Stomach (tissue), 19 donors: ENCODE measurements at places on chromosomes 2 and 18. TPM values are rescaled to one million over a fixed set of nuclear protein-coding genes. Genes with fewer than 3 reads are reported as not detected.

GRCh38 chr2:7913974-7914373 is 767.9 kb upstream of the ID2 start:
- DNase-seq = no peak

DNA sequence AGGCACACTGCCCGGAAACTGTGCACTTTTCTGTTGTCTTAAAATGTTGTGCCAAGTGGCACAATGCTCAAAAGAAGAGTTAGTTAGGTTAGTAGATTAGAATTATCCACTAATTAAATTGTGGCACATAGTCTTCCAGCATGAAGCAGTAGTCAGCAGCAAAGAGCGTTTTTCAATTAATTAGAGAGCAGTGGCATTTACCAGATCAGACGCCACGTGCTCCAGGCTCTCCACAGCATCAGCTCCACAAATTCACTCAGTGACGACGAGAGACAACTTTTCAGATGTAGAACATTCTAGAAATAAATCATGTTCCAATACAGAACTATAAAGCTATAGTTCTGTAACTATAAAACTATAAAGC is 16.4 kb upstream of the RTTN start:
- no peak for DNase-seq

DNA sequence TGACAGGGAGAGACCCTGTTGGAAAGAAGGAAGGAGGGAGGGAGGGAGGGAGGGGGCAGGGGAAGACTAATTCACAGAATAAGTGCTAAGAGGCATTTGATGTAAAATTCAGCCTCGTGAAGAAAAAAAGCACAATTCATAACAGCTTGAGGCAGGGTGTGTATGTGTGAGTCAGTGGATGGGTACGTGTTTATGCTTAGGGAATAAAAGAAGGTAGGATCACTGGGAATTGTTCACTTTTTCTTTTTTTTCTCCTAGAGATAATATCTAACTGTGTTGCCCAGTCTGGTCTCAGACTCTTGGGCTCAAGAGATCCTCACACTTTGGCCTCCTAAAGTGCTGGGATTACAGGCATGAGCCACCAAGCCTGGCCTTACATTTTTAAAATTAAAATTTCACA is 39.2 kb downstream of the WDR33 start:
- no peak for DNase-seq

DNA sequence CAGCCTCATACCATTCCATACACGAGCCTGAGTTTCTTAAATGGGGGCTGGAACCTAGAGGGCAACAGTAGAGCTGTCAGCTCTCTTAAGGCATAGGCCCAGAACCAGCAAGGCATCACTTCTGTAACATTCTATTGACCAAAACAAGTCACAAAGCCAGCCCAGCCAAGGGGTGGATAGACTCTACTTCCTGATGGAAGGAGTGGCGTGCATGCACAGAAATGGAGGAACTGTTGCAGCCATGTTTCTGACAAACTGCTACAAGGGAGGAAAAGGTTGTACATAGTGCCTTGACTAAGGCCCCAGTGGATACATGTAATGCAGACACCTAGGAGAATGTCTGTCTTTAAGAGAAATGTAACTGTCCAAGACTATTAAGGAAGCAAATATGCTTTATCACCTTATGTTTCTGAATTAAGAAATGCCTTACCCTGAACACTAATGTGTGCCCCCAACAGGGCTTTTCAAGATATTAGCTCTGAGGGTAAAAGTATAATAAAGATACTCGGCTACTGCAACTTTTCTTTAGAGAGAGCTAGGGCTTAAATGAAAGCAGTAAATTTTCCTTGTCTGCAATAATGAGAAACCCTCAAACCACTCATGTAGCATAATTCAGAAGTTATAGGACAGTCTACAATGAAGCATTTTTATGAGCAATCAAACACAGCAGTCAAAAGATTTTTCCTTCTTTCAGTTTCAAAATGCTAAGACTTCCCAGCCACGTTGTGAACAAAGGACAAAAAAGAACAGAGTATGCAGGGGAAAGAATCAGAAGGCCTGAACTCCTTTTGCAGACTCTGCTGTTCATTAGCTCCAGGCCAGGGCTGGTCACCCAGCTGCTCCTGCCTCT is 35.1 kb upstream of the CDC42EP3 start:
- no peak for DNase-seq

GRCh38 chr18:60883587-60883986 is 449.6 kb upstream of the CDH20 start:
- no peak for DNase-seq

DNA sequence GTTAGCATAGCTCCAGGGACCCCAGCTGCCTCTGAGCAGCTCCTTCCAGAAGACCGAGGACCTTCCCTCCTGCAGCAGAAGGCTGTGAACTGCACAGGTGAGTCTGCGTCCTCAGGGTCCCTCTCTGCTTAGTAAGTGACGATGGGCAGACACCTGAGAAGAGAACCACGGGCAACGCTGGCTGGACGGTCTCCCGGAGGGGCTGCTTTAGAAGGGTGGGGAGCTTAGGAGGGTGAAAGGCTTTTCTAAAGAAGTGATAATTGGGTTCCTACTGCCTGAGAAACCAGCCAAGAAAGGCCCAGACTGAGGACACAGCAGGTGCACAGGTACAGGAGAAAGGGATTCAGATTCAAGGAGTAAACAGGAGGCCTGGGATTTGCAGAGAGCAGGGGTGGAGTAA is 276.6 kb upstream of the PXDN start:
- no peak for DNase-seq

GRCh38 chr18:22417496-22418188 is at the start of gene CTAGE1:
TSS of gene CTAGE1 (minus strand) at chr18:22417915. CDS start at chr18:22417811, 104 bp downstream.
- no peak for DNase-seq

- DNase-seq = no peak
These were observed 18.6 kb downstream of the ERMN start for GRCh38 chr2:157307021-157307420.

- no peak for DNase-seq
These were observed 46.0 kb downstream of the CELF4 start for GRCh38 chr18:37519510-37520135.

The INPP4A gene
- total RNA-seq = 10.4 TPM

The IL18R1 gene
- 10.1 TPM for total RNA-seq

The RGPD4 gene
- total RNA-seq = not detected

The CTLA4 gene
- total RNA-seq = not detected

The ANKRD30BL gene
- total RNA-seq = not detected

The XIRP2 gene
- total RNA-seq = not detected
